ENCODE measurements at places on chromosomes 11 and 22.
A peak's percentile ranks its signal among the peaks of the same experiment; 100 is the strongest.

DNA sequence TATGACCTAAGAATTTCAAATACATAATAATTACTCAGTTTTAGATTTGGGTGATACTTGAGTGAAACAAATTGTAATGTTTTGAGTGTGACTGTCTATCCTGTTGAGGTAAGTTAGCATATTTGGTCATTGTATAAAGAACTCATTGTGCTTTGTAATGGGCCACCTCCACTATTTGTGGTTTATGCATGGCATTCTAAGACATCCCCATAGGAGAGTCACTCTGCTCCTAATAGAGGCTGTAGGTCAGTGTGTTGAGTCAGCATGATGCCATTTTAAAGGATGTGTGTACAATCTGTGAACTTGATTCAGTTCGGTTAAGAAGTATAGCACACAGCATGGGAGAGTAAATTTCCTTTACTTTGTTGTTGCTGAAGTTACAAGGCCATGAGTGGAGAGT lies 1112.4 kb downstream of the JRKL start:
- no peak for DNase-seq

GRCh38 chr22:37208401-37209139 lies 3.7 kb downstream of the SSTR3 start:
- no peak for DNase-seq

GRCh38 chr11:113464416-113464815 lies 10.8 kb downstream of the DRD2 start:
- no peak for DNase-seq

DNA sequence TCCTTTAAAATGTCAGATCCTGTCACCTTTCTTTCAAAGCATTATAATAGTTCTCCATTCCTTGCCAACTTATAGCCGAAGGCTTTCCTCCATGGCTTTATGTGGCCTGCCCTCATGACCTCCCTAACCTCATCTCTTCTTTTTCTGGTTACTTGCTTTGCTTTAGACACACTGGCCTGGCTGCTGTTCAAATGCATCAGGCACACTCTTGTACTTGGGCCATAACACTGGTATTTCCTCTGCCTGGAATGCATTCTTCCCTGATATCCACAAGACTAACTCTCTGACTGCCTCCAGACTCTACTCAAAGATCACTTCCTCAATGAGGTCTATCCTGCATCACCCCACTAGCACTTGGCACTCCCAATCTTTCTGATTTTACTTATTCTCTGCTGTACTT lies 710.3 kb downstream of the KCNA4 start:
- DNase-seq: no peak

GRCh38 chr11:13680501-13681264 lies 12.2 kb downstream of the FAR1 start:
- no peak for DNase-seq

DNA sequence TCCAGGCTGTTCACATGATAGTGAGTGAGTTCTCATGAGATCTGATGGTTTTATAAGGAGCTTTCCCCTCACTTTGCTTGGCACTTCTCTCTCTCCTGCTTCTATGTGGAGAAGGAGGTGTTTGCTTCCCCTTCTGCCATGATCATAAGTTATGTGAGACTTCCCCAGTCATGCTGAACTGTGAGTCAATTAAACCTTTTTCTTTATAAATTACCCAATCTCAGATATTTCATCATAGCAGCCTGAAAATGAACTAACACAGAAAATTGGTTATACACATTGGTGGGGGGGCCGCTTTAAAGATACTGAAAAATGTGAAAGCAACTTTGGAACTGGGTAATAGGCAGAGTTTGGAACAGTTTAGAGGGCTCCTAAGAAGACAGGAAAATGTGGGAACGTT lies 741.1 kb upstream of the LUZP2 start:
- DNase-seq: no peak

GRCh38 chr11:118876286-118876685 lies 7.4 kb upstream of the CXCR5 start:
- no peak for DNase-seq

- no peak for DNase-seq
These were observed 9.8 kb downstream of the PPFIBP2 start for GRCh38 chr11:7523416-7524210.

DNA sequence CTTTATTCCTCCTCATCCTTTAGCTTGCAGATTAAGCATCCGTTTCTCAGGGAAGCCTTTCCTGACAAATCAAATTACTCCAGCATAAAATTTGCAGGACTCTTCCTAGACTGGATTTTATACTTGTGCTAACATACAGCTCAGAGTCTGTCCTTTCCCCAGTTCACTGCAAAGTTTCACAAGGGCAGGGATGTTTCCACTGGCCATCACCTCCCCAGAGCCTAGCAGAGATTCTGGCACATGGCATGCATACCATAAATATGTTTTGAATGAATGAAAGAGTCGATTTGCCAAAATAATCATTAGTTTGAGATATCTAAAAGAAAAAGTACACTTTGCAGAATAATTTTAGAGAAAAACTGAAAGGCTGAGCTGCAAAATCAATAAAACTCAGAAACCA lies 10.6 kb downstream of the MSANTD4 start:
- no peak for DNase-seq

DNA sequence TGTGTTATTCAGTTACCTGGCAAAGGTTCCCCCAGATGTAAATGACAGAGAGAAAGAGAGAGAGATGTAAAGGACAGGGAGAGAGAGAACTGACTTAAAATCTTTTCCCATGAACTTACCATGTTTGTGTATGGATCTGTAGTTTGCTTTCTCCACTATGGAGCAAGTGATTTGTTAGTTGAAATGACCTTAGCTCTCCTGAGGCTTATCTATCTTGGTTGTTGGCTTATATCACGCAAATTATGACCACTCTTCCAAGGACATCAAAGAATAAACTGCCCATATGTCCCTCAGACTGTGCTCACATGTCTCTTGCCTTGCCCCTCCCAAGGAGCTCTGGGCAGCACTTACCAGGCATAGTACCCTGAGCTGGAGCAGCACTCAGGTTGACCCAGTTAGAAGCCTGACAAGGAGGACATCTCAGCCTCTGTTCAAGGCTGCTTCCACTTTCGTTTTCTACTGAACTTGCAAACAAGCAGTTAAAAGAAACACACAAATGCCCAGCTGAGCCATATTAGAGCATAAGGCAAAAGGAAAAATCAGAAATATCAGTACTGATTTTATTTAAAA lies 95.3 kb upstream of the RCN1 start:
- DNase-seq: no peak

GRCh38 chr11:122422682-122423081 lies 232.8 kb upstream of the UBASH3B start:
- no peak for DNase-seq

GRCh38 chr22:47281126-47282106 lies 519.0 kb downstream of the TBC1D22A start:
- no peak for DNase-seq

DNA sequence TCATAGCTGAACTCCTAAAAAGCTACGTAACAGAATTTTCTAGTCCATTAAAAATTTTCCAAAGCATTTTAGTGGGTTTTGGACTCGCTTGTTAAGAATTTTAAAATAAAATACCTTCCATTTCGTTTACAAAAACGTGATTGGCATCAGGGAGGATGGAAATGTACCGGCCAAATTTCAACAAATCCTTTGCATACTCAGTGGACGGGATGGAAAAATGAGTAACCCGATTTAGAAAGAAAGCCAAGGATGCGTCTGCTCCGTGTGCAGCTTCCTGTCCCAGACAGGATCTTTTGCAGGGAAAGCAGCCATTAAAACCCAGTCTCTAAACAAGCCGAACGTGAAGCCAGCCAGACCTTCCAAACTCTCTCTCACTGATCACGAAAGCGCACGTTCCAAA lies 15.6 kb downstream of the TMEM184B start:
- DNase-seq: no peak

DNA sequence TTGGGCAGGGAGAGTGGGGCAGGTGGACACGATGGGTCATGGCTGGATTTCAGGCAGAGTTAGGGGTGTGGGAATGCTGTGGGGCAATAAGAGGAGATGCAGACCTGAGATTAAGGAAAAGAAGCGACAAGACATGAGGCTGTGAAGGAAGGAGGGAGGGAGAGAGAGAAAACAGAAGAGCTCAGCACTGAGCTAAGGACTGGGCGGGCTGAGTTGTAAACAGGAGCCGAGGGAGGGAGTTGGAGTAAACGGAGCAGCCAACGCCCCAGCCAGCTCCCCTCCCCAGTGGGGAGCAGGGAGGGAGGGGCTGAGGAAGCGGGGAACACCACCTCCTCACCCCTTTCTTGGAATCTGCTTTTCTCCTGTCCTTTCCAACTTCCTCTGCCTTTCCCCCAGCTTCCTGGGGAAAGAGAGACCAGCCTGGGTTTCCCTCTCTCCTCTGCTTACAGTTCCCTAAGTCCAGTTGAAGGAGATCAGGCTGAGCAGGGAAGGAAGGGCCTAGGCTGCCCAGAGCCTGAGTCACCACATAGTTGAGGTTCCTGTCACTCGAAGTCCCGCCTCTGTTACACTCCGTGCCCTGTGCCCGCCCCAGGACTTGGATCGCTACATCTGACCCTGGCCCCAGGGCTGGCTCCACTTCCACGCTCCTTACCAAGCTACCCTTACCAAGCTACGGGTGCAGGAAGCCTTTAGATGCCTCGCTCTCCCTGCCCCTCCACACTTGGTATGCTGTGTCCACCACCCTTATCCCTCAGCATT lies 6.7 kb upstream of the AHNAK start:
- DNase-seq: no peak

- DNase-seq: peak; percentile 61
These were observed 80.9 kb upstream of the MYO18B start for GRCh38 chr22:25661073-25661472.

GRCh38 chr11:16962146-16962545 lies 52.1 kb downstream of the PLEKHA7 start:
- DNase-seq: no peak

GRCh38 chr11:116457336-116458007 lies 315.3 kb downstream of the BUD13 start:
- peak; percentile 68 for DNase-seq

DNA sequence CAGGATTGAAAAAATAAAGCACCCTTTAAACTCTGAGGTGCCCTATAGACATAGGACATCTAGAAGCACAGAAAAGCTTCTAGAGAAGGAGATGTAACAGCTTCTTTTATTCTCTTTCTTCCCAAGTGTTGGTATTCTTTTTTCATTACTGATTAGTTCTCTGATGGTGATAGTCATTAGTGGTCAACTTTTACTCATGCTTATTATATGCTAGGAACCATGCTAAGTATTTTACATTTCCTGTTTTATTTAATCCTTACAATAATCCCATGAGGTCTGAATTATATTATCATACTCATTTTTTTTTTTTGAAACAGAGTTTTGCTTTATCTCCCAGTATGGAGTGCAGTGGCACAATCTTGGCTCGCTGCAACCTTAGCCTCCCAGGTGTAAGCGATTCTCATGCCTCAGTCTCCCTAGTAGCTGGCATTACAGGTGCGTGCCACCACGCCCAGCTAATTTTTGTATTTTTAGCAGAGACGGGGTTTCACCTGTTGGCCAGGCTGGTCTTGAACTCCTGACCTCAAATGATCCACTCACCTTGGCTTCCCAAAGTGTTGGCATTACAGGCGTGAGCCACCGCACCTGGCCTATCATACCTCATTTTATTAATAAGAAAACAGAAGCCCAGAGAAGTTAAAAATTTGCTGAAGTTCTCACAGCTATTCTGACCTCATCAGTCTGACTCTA lies 3.0 kb downstream of the C11orf52 start:
- no peak for DNase-seq

- no peak for DNase-seq
These were observed 66.7 kb downstream of the SYN3 start for GRCh38 chr22:32991353-32992101.

- no peak for DNase-seq
These were observed 25.2 kb downstream of the CWC15 start for GRCh38 chr11:94948070-94948617.

- no peak for DNase-seq
These were observed 2.5 kb upstream of the PYGM start for GRCh38 chr11:64762277-64762673.

- DNase-seq: no peak
These were observed 63.4 kb downstream of the CD6 start for GRCh38 chr11:61034704-61035525.

GRCh38 chr11:36044636-36045035 lies 100.8 kb downstream of the LDLRAD3 start:
- DNase-seq: no peak

- DNase-seq: no peak
These were observed 59.3 kb upstream of the TTLL12 start for GRCh38 chr22:43246188-43246587.

DNA sequence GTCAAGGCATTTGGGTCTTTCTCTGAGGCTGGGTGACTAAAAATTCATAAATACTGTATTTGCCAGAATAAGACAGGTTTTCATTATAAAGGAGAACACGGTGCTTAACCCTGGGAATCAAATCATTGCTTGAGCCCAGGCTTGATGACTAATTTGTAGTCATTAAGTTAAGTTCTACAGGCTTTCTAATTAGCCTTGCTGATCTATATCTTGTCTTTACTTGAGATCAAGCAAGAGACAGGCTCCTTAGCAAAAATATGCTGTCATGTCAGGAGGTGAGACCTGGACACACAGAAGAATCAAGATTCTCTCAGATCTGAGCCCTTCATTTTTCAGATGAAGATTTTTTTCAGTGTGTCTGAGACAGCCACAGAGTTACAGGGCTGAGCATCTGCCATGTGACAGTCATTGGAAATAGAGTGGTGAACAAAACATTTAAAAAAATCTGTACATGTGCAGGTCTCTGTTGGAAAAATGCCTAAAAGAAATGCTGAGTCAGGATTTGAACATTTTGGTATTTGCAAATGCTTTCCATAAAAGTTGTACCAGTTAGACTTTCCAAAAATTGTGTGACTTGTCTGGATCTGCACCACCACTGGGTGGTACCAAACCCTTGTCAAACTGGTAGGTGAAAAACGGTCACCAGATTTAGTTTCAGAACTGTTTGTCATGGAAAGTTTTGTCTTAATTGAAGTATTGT lies 14.6 kb downstream of the ACAT1 start:
- DNase-seq: no peak

DNA sequence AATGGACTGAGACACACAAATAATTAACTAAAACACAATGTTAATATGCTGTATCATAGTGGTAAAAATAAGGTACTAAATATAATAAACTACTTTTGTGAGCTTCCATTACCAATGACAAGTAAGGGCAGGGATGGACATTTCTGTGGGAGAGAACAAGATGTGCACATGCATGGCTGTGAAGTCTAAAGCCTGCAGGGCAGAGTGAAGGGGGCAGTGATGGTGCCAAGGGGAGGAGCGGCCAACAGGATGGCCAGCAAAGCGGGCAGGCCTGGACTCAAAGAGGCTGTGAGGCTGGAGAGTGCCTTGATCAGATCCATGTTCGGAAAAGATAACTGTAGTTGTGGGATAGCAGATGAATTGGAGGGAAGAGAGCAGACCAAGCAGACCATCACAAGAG lies 12.5 kb downstream of the DESI1 start:
- no peak for DNase-seq

GRCh38 chr11:72724851-72725723 lies 27.1 kb downstream of the ARAP1 start:
- peak; percentile 93 for DNase-seq
